Uterus (tissue), 4 donors: ENCODE measurements at places on chromosomes 3 and 15. TPM values are rescaled to one million over a fixed set of nuclear protein-coding genes. Genes with fewer than 3 reads are reported as not detected.

The SRPRB gene
- total RNA-seq, result 12.0 TPM

The HCLS1 gene
- 12.8 TPM for total RNA-seq

The CCR8 gene
- total RNA-seq, result not detected

The FEM1B gene
- total RNA-seq, result 49.2 TPM

The PLAAT1 gene
- total RNA-seq, result not detected

The CEP19 gene
- 1.7 TPM for total RNA-seq

GRCh38 chr3:339351-339750, 142.8 kb downstream of the CHL1 start:
- no peak overlapping the region for H3K4me3 ChIP-seq
- H3K27me3 ChIP-seq, result no peaks in the 10 kb centered on the region
- H3K27ac ChIP-seq, result no peak overlapping the region
- H3K4me1 ChIP-seq, result no peaks in the 10 kb centered on the region
- no peak for DNase-seq

GRCh38 chr15:99371180-99372103, 120.2 kb downstream of the LRRC28 start:
- no peaks in the 10 kb centered on the region for H3K4me1 ChIP-seq
- DNase-seq, result no peak

DNA sequence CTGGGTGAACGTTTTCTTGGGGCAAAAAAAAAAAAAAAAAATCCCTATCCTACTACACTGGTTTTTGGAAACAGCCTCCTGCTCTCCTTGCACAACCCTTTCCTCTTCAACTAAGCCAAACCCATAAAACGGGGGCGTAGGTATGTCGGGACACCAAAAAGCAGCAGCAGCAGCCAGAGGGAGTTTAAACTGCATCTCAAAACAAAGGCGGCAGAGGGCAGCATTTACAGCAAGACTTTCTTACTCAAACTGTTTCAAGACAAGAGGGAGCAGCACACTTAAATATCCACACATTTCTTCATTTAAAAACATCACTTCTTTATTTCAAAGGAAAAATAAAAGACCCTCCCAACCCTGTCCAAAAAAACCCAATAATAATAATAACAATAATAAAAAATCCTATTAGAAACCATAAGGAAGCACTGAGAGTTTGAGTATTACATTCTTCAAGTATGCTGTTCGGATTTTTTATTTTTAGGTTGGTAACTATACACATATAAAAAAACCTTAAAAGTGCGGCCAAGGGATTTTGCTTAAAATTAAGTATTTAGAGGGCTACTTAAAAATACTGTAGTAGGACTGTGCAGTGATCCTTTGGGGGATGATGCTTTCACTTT, 43.9 kb upstream of the PLXND1 start:
- H3K4me3 ChIP-seq, result no peak overlapping the region
- H3K36me3 ChIP-seq, result no peaks in the 10 kb centered on the region
- H3K27me3 ChIP-seq, result no peaks in the 10 kb centered on the region
- H3K27ac ChIP-seq, result no peak overlapping the region
- H3K4me1 ChIP-seq, result peaks cover 5% of the 10 kb centered on the region
- peak; percentile 84 for DNase-seq

GRCh38 chr3:172279191-172279640, 169.0 kb downstream of the GHSR start:
- no peak overlapping the region for H3K4me3 ChIP-seq
- peaks cover 7% of the 10 kb centered on the region for H3K4me1 ChIP-seq
- DNase-seq, result no peak
- no peaks in the 10 kb centered on the region for H3K36me3 ChIP-seq
- peak overlapping the region; percentile 25 for H3K27ac ChIP-seq

DNA sequence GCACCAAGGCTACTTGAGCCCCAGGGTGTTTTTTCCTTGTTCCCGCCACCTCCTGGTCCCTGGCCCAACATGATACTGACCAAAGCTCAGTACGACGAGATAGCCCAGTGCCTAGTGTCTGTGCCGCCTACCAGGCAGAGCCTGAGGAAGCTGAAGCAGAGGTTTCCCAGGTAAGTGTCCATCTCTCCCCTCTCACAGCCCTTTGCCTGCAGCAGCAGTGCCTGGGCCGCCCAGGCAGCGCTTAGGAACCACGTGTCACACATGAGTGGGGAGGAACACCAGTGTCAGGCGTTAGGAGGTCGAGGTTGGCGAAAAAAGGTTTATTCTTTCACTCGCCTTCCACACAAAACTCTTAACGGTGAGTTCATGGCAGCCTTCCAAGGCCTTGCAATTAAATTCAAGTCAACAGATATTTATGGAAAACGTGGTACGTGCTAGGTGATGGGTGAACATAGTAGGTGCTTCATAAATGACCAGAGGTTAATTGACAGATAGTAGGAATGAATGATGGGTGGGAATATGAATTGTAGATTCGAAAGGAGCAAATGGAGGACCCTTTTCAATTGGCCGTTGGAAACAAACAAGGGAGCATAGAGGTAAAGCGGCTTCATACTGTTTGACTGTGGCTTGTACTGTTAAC, 486 bp downstream of the CDIN1 start:
- H3K27ac ChIP-seq, result peak overlapping the region; percentile 91
- no peaks in the 10 kb centered on the region for H3K4me1 ChIP-seq
- H3K36me3 ChIP-seq, result no peaks in the 10 kb centered on the region
- peak; percentile 37 for DNase-seq
- H3K4me3 ChIP-seq, result peak overlapping the region; percentile 88

DNA sequence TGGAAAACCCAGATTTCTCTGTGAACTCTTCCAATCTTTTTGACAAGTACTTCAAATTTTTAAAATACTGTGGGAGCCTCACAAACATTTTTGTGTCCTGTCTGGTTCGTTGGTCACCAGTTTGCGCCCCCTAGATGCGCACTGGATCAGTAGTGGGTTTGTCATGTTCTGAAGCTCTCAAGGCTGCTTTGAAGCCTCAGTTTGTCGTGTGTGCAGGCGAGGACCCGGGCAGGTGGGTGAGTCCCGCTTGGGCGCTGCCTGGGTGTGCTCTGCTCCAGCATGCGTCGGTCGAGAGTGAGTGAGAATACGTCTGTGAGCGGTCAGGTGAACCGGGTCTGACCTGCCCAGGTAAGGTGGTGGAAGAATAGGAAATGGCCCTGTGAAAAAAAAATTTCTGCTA, 17.3 kb upstream of the AEN start:
- no peak overlapping the region for H3K27ac ChIP-seq
- DNase-seq, result no peak
- no peaks in the 10 kb centered on the region for H3K4me1 ChIP-seq
- H3K36me3 ChIP-seq, result no peaks in the 10 kb centered on the region
- H3K4me3 ChIP-seq, result no peak overlapping the region

GRCh38 chr3:50604628-50605588, 6.7 kb downstream of the CISH start:
- no peaks in the 10 kb centered on the region for H3K27me3 ChIP-seq
- peak; percentile 91 for DNase-seq
- no peaks in the 10 kb centered on the region for H3K36me3 ChIP-seq
- H3K4me1 ChIP-seq, result peaks cover 25% of the 10 kb centered on the region

DNA sequence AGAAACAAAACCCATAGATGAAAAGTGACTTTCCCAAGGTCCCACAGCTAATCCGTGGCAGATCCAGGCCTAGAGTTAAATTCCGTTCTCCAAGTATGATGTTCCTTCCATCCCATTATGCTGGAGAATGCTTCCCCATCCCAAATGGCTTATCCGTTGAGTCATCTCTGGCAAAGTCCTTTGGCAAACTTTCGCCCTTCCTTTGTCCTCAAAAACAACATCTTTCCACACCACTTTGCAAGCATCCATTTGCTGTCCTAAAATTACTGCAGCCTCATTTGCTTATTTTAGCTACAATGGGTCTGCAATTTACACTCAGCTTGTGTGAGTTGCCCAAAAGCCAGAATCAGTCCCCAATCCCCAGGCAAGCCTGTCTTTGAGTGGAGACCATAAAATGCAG, 304.0 kb upstream of the TLE3 start:
- DNase-seq, result peak; percentile 44
- no peak overlapping the region for H3K27ac ChIP-seq
- no peak overlapping the region for H3K4me3 ChIP-seq
- no peaks in the 10 kb centered on the region for H3K36me3 ChIP-seq

GRCh38 chr3:129345971-129346370, 67.3 kb downstream of the HMCES start:
- H3K4me3 ChIP-seq, result no peak overlapping the region
- H3K4me1 ChIP-seq, result peaks cover 5% of the 10 kb centered on the region
- no peaks in the 10 kb centered on the region for H3K27me3 ChIP-seq
- DNase-seq, result no peak
- H3K36me3 ChIP-seq, result no peaks in the 10 kb centered on the region

- no peaks in the 10 kb centered on the region for H3K27me3 ChIP-seq
- no peak overlapping the region for H3K4me3 ChIP-seq
- H3K36me3 ChIP-seq, result no peaks in the 10 kb centered on the region
- DNase-seq, result no peak
- peak overlapping the region; percentile 10 for H3K27ac ChIP-seq
- H3K4me1 ChIP-seq, result no peaks in the 10 kb centered on the region
Observed at GRCh38 chr3:73558727-73559075, 66.0 kb downstream of the PDZRN3 start.

DNA sequence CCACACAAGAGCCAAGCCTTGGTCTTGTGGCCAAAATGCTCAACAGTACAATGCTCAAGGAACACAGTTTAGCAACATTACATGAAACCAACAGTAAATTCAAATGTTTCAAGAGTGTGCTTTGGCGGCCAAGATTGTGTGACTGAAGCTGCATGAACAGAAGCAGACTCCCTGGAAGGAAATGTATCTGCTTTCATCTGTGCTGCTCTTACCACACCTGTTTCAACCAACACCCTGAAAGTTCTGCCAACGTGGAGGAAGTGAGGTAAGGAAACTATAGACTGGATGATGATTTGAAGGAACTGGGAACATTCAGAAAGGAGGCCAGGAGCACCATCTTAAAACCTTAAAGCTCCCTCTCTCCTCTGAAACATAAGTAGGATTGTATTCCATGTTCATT, 55.7 kb downstream of the MB21D2 start:
- no peak for DNase-seq
- H3K27me3 ChIP-seq, result no peaks in the 10 kb centered on the region
- no peaks in the 10 kb centered on the region for H3K36me3 ChIP-seq
- H3K4me3 ChIP-seq, result no peak overlapping the region
- no peak overlapping the region for H3K27ac ChIP-seq
- no peaks in the 10 kb centered on the region for H3K4me1 ChIP-seq

DNA sequence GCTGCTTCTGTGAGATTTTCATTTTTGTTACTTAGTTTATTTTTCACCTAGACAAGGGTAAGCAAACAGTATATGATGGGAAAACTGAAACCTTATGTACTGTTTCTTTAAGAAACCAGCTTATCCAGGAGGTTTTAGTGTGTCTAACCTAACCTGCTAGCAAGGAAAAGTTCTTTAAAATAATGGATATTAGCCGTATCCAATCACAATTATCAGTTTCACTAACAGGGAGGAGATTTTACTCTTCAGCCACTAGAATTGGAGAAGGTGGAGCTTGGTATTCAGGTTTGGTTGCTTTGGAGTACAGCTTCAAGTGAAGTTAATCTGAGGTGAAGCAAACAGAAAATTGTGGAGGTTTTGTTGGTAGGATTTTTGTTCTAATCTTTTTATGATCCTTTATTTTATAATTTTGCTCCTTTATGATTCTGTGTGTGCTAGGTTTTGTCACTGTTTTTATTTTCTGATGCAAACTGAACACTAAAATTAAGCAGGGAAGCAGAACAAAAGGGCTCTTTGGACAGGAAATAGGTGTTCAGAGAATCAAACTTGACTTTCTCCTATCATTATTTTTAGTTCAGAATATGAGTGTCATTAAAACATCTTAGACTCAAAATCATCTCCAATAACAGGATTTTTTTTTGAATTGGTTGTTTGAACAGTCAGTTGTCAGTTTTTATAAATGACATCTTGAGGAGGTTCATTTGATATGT, 13.0 kb downstream of the ZFAND6 start:
- H3K4me1 ChIP-seq, result peaks cover 9% of the 10 kb centered on the region
- no peaks in the 10 kb centered on the region for H3K36me3 ChIP-seq
- no peaks in the 10 kb centered on the region for H3K27me3 ChIP-seq
- DNase-seq, result no peak
